H1 (cell line): ENCODE measurements at places on chromosomes 4 and X. TPM values are rescaled to one million over a fixed set of nuclear protein-coding genes. Genes with fewer than 3 reads are reported as not detected.

CSN1S1 gene
- total RNA-seq, result not detected in 2 replicates

DNA sequence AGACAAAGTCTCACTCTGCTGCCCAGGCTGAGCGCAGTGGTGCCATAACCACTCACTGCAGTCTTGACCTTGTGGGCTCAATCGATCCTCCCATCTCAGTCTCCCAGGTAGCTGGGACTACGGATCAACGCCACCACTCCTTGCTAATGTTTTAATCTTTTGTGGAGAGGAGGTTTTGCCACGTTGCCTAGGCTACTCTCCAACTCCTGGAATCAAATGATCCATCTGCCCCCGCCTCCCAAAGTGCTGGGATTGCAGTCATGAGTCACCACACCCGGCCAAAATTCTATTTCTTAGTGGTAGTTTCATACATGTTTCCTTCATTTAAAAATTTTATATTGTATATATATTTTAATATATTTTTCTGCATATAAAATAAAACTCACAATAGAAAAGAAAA, 125.8 kb upstream of the CLNK start:
- no peak overlapping the region for H3K4me3 ChIP-seq
- no peak overlapping the region for H3K27ac ChIP-seq
- no peaks in the 10 kb centered on the region for H3K36me3 ChIP-seq
- H3K27me3 ChIP-seq, result no peaks in the 10 kb centered on the region
- no peaks in the 10 kb centered on the region for H3K4me1 ChIP-seq
- DNase-seq, result no peak

KLHL13 gene
- 10.0 and 12.8 TPM in 2 replicates for total RNA-seq

HTATSF1 gene
- total RNA-seq, result 46.4 and 49.3 TPM in 2 replicates

GRCh38 chrX:22748093-22748999, 251.4 kb upstream of the DDX53 start:
- no peak overlapping the region for H3K27ac ChIP-seq
- H3K4me3 ChIP-seq, result no peak overlapping the region
- H3K4me1 ChIP-seq, result no peaks in the 10 kb centered on the region

GRCh38 chrX:11792461-11793421, 34.7 kb downstream of the MSL3 start:
- H3K27me3 ChIP-seq, result no peaks in the 10 kb centered on the region
- H3K4me3 ChIP-seq, result no peak overlapping the region
- DNase-seq, result no peak
- no peaks in the 10 kb centered on the region for H3K4me1 ChIP-seq
- no peak overlapping the region; the same call in 1 of the 2 replicates for H3K27ac ChIP-seq

- H3K4me3 ChIP-seq, result no peak overlapping the region
- no peaks in the 10 kb centered on the region for H3K4me1 ChIP-seq
- H3K27ac ChIP-seq, result no peak overlapping the region
- no peaks in the 10 kb centered on the region for H3K27me3 ChIP-seq
- no peaks in the 10 kb centered on the region for H3K36me3 ChIP-seq
Observed at GRCh38 chrX:72146527-72146926, 14.8 kb upstream of the RTL5 start.

DNA sequence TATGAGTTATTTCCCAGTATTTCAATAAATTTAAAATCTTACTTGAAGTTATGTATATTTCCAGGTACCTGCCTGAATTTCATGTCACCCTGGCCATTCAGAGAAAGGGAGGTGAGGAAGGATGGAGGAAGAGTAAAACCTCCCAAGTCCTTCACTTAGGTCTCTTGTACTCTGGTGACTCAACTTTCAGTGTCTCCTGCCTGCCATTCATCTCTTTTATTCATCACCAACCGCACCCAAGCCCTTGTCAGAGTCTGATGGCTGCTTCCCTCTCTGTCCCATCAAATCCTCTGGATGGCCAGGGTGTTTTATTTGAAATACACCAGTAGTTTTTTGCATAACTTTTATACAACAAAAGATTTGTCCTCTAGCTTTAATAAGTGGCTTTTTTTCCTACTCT, 17.8 kb downstream of the TMPRSS11E start:
- H3K4me3 ChIP-seq, result no peak overlapping the region
- DNase-seq, result no peak
- no peaks in the 10 kb centered on the region for H3K27me3 ChIP-seq

DNA sequence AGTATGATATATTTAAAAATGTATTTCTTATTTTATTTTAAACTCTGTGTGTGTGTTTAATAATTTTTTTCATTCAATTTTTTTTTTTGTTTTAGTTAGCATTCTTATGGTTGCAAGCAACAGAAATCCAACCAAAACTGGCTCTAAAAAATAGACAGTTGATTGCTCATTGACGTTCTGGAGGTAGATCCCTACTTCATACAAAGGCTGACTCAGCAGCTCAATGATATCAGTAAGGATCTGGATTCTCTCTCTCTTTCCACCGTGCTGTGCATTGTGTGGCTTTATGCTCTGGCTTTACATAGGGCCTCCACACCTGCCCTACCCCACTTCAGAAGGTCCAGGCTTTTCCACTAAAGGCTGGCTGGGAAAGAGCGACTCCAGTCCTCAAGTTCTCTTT, 117.8 kb downstream of the UCHL1 start:
- H3K36me3 ChIP-seq, result no peaks in the 10 kb centered on the region
- DNase-seq, result no peak

DNA sequence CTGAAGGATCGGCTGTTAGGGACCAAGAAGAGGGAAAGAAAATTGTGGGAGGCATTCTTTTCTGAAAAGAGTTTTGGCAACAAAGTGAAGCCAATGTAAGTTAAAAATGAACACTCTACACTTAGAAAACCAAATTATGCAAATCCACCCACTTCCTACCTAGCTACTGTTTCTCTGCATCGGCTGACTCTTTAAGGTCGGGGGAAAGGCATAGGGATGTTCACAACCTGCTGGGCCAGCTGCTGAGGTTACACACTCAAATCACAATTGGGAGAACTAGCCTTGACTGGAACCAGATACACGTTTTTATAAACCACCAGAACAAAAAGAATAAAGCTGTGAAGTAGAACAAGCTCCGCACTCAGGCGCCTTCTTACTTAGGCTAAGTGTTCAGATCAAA, 165.7 kb downstream of the LDB2 start:
- no peak overlapping the region for H3K4me3 ChIP-seq
- no peaks in the 10 kb centered on the region for H3K36me3 ChIP-seq
- DNase-seq, result no peak
- H3K27ac ChIP-seq, result no peak overlapping the region
- H3K4me1 ChIP-seq, result peaks cover 4% of the 10 kb centered on the region

GRCh38 chr4:76354517-76355473, 48.3 kb downstream of the STBD1 start:
- no peaks in the 10 kb centered on the region for H3K4me1 ChIP-seq
- no peak overlapping the region for H3K4me3 ChIP-seq
- no peaks in the 10 kb centered on the region for H3K27me3 ChIP-seq
- no peaks in the 10 kb centered on the region for H3K36me3 ChIP-seq
- H3K27ac ChIP-seq, result no peak overlapping the region

COX7B2 gene
- total RNA-seq, result not detected in 2 replicates

RPL39 gene
- 1,901 and 1,942 TPM in 2 replicates for total RNA-seq

DNA sequence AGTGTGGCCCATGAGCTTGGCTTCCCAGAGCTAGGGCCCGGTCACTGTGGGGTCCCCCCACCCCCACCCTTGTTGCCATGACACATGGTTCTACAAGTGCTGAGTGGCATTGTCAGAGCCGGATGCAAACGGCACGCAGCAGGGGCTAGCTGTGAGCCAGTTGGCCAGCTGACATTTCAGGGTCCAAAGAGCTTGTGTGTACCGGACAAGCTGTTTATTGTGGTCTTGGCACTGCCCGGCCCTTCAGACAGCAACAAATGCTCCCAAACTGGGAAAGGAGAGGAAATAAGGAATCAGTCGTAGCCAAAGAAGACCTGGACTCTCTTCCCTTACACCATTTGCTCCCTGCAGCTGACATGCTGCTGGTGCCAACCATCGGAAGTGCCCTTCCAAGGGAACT, 36.8 kb downstream of the TSC22D3 start:
- H3K4me1 ChIP-seq, result peaks cover 15% of the 10 kb centered on the region
- H3K36me3 ChIP-seq, result no peaks in the 10 kb centered on the region
- no peak overlapping the region for H3K27ac ChIP-seq
- no peaks in the 10 kb centered on the region for H3K27me3 ChIP-seq
- no peak for DNase-seq

DNA sequence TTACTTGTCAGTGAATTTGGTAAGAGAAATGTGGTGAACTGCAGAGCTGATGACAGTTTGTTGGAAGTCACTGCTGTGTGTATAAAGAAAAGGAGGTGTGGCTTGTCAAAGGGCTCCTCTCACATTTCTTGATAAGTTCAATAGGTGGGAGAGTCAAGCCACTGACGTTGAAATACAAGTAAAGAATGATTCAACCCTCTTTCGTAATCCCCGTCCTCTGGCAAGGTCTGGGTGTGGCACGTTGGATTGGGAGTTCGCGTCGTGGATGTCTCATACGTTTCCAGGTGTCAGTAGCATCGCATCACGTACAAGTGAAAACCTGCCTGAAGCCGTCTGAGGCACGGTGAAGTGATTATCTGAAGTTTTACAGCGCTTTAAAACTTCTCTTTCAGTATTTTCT, 76.4 kb downstream of the EGF start:
- H3K4me1 ChIP-seq, result no peaks in the 10 kb centered on the region
- DNase-seq, result no peak
- no peak overlapping the region for H3K27ac ChIP-seq
- no peak overlapping the region for H3K4me3 ChIP-seq
- no peaks in the 10 kb centered on the region for H3K27me3 ChIP-seq

RAB33A gene
- total RNA-seq, result 2.8 and 3.9 TPM in 2 replicates

TLR2 gene
- 1.3 and 1.5 TPM in 2 replicates for total RNA-seq

- peak overlapping the region; percentile 6; the same call in 1 of the 2 replicates for H3K4me3 ChIP-seq
- DNase-seq, result no peak
- H3K36me3 ChIP-seq, result no peaks in the 10 kb centered on the region
- peaks cover 5% of the 10 kb centered on the region for H3K4me1 ChIP-seq
- H3K27ac ChIP-seq, result no peak overlapping the region
- H3K27me3 ChIP-seq, result no peaks in the 10 kb centered on the region
Observed at GRCh38 chr4:124710015-124710741, 2.4 kb downstream of the ANKRD50 start.

DNA sequence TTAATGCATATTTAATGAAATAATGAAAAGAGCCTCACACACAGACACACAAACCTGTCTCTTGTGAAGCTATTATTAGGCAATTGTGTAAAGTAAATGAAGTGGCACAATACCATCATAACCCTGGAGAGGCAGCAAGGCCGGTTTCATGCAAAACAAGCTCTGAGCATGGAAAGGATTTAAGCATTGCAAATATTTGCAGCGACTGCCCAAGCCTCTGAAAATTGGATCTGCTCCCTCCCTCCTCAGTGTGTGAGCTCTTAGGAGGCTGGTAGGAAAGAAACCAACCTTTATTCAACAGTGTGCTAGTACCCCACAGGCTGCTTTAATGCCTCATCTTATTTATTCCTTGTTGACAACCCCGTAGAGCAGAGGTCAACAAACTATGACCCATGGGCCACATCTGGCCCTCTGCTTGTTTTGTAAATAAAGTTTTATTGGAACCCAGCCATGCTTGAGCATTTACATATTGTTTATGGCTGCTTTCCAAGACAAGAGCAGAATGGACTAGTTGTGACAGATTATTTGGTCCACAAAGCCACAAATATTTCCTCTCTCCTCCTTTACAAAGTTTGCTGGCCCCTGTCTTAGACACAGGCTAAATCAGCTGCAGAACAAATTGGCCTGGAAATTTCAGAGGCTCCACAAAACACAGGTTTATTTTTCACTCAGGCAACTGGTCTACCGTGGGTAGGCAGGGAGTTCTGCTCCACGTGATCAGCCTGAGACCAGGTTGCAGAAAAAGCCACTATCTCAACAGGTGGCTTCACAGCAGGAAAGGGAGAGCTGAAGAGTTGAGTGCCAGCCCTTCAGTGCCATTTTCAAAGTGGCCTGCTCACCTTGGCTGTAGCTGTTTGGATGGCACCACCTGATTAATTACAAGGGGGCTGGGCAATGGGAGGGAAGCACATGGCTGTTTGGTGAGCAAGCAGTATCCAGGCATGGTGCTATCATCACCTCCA, 16.8 kb downstream of the RS1 start:
- H3K27ac ChIP-seq, result no peak overlapping the region
- no peaks in the 10 kb centered on the region for H3K36me3 ChIP-seq
- H3K4me3 ChIP-seq, result no peak overlapping the region
- no peaks in the 10 kb centered on the region for H3K27me3 ChIP-seq
- peaks cover 1% of the 10 kb centered on the region for H3K4me1 ChIP-seq
- DNase-seq, result no peak

PNCK gene
- total RNA-seq, result 4.3 and 6.2 TPM in 2 replicates

CPE gene
- 9.4 and 11.9 TPM in 2 replicates for total RNA-seq

PDE5A gene
- total RNA-seq, result 29.5 and 32.4 TPM in 2 replicates

- no peaks in the 10 kb centered on the region for H3K36me3 ChIP-seq
- H3K4me3 ChIP-seq, result no peak overlapping the region
- peaks cover 4% of the 10 kb centered on the region for H3K4me1 ChIP-seq
- no peaks in the 10 kb centered on the region for H3K27me3 ChIP-seq
- no peak for DNase-seq
- no peak overlapping the region for H3K27ac ChIP-seq
Observed at GRCh38 chr4:31458813-31459212, 738.6 kb downstream of the PCDH7 start.

DNA sequence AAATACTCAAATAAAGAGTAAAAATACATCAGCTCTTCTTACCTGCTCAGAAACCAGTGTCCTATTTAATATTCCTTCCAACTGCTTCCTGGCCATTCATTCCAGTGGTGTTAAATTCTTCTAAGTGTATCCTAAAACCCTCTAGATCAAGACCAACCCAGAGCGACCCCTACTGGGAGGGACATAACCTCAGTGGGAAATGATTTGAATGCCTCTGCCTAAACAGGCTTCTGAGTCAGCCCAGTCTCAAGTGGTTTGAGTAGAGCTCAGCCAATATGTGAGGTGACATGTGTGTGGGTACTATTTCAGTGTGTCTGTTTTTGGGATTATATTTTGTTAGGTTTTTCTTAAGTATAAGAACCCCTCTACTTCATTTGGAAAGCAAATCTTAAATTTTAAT, 133.6 kb upstream of the ARHGEF9 start:
- no peak overlapping the region for H3K4me3 ChIP-seq
- DNase-seq, result no peak
- H3K27ac ChIP-seq, result no peak overlapping the region
- H3K36me3 ChIP-seq, result no peaks in the 10 kb centered on the region
- no peaks in the 10 kb centered on the region for H3K4me1 ChIP-seq
